ENCODE measurements at places on chromosomes 6 and 20. TPM values are rescaled to one million over a fixed set of nuclear protein-coding genes. Genes with fewer than 3 reads are reported as not detected.

Gene MTFR2
- 17.1 TPM for total RNA-seq

Gene ZNF391
- total RNA-seq = 3.7 TPM

Gene BTNL2
- total RNA-seq = not detected

Gene TCF21
- total RNA-seq = not detected

Gene TFAP2C
- total RNA-seq = 104 TPM

Gene BPI
- total RNA-seq = 0.29 TPM

Gene SASH1
- total RNA-seq = 27.4 TPM

Gene MARCKS
- 168 TPM for total RNA-seq

Gene ADRM1
- 215 TPM for total RNA-seq

Gene VGLL2
- not detected for total RNA-seq

Gene KIF25
- total RNA-seq = 0.39 TPM

Gene TAAR1
- total RNA-seq = not detected

All from RPMI7951 (cell line).